Body of pancreas (tissue), 4 donors: ENCODE measurements at places on chromosomes 16 and 17.

DNA sequence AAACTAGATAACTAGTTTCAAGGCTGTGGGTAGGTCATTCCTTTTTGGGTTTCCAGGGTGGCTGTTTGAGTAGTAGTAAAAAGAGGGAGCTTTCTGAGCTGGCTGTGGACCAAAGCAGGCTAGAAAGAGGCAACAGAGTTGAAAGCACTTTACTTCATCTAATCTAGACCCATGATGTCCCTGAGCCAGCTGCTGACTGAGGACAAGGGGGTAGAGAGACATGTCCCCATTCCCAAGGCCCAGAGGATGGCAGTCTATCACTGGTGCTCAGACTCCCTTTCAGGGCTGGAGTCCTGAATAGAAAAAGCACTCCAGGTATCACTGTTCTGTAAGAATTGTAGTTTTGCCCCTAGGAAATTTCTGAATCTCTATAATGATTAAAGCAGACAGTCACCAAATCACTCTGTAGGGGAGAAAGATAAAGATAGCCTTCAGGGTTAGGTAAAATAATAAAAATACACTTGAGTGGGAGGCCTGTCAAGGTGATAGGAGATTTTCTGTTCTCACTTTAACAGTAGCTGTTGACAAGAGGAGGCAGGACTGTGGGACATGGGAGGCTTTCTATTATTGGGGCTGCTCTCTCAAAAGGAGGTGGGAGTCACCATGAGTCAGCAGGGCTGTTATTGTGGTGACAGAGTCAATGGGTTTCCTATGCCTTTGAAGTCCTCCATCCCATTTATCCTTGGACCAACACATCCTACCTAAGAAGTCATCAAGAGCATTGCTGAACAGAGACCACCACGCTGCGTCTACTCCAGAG lies 190.2 kb upstream of the MPHOSPH6 start:
- no peak for DNase-seq

DNA sequence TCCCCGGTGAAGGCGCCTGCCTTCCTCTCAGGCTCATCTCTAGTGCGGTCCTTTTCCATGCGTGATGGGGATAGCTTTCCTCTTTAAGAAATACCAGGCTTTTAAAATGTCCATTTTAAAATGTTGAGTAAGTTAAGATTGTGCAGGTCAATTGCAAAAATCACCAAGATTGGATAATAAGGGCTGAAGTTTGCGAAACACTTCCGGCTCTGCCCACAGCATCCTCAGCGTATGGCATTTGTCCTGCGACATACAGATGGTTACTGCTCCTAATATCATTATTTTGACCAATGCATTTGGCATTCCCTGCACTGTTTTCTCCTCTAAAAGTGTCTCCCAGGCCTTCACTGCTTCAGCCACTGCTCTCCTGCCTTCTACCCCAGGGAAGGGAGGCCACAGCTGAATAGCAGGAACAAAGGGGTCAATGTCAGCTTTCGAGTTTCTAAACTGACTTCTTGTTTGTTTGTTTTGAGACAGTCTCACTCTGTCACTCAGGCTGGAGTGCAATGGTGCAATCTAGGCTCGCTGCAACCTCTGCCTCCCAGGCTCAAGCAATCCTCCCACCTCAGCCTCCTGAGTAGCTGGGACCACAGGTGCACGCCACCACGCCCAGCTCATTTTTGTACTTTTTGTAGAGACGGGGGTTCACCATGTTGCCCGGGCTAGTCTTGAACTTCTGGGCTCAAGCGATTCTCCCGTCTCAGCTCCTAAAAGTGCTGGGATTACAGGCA lies 91.9 kb downstream of the CRISPLD2 start:
- DNase-seq = no peak

DNA sequence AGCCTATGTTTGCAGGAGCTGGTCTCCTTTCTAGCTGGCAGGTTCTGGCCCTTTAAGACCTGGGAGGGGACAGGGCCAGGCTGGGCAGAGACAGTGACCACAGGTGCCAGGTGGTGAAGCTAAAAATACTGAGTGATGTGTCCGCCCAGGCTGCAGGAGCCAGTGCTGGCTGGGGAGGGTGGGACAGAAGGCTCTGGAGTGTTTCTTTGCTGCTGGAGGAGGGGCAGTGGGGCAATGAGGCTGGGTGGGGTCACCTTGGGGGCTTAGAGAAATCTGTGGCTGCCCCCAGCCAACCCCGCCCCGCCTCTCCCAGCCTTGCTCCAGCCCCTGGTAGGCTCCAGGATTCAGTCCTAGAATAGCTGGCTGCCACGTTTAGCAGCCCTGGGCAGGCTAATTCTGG lies 30.4 kb upstream of the SBK1 start:
- DNase-seq = peak; percentile 15

GRCh38 chr17:81221842-81222619 lies 734 bp downstream of the CEP131 start:
- no peak for DNase-seq

DNA sequence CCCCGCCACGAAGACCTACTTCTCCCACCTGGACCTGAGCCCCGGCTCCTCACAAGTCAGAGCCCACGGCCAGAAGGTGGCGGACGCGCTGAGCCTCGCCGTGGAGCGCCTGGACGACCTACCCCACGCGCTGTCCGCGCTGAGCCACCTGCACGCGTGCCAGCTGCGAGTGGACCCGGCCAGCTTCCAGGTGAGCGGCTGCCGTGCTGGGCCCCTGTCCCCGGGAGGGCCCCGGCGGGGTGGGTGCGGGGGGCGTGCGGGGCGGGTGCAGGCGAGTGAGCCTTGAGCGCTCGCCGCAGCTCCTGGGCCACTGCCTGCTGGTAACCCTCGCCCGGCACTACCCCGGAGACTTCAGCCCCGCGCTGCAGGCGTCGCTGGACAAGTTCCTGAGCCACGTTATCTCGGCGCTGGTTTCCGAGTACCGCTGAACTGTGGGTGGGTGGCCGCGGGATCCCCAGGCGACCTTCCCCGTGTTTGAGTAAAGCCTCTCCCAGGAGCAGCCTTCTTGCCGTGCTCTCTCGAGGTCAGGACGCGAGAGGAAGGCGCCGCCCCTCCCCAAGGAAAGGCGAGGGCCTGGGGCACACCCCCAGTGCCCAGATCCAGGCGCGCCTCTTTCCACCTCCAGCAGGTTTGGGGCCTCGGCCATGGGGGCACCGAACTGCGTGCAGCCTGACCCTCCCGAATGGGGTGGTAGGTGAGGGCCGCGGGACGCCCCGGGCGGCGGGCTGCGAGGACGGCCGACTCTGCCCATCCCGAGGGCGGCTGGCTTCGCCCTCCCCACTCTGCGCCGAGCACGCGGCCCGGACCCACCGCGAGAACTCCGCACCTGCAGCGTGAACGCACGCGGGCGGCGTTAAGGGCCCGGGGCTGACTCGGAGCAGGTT lies 664 bp downstream of the HBQ1 start:
- peak; percentile 79 for DNase-seq

GRCh38 chr16:69523566-69524305 lies 42.0 kb upstream of the NFAT5 start:
- DNase-seq = no peak

GRCh38 chr16:87486282-87486681 lies 6.5 kb downstream of the ZCCHC14 start:
- no peak for DNase-seq

DNA sequence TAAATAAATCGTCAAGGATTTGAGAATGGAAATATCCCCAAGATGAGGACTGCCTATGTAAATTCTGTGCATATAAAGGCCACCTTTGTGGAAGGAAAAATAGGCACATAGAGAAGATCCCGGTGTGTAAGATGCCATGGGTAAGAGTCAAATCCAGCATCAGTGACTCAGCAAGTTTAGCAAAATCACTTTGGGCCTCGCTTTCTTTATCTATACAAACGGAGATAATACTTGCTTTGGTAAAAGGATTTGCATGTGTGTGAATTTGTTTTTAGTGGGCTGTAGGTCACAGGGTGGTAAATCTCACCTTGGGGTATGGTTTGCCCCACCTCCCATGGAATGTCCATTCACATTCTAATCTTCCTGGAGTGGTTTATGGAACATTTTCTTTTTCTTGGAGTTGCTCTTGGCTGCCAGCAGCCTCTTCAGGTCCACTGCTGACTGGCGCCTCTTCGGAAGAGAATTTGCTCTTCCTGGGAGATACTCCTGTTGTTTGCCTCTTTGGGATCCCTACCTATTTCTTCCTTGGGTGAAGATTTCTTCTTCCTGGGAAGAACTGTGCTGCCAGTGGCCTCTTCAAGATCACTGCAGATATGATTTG lies 587.6 kb downstream of the CDH11 start:
- DNase-seq = no peak

- DNase-seq = no peak
Observed at GRCh38 chr17:65181237-65182061, 44.3 kb downstream of the RGS9 start.

DNA sequence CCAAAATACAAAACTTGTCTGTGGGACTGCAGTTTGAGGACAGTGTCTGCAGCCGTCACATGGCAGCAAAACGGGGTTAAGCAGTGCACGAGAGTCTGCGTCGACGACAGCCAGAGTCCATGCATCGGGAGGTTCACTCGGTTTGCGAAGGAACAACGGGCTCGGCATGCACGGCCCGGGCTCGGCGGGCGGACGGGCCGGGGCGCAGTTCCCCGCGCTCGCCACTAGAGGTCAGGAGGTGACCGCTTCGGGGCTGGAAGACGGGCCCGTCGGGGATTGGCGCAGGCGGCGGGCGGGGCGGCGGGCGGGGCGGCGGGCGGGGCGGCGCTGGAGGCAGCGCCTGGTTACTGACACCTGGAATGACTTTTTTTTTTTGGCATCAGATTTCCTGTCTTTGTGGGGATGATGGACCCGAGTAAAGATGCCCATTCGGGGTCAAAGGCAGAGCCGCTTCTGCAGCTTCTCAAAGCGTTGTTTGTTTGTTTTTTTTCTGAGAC lies 6.5 kb downstream of the SCGB1C2 start:
- peak; percentile 90 for DNase-seq

- DNase-seq = peak; percentile 35
Observed at GRCh38 chr17:62995377-62995885, 29.4 kb downstream of the TANC2 start.

DNA sequence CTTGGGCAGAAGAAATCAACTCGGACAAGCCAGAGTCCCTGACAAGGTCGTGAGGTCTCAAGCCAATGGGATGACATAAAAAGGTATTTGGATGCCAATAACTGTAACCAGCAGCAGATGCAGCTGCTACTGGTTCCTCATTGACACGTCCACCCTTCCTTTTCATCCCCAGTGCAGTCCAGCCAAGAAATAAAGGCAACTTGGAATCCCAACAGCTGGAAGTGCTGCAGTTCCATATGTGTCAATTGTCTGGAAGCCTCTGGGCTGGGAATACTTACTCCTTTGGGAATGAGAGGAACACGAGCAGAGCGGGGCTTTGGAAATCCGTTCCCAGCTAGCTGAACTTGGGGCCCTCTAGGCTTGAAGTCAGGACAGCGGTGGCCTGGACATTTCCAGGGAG lies 360.4 kb upstream of the ZFHX3 start:
- no peak for DNase-seq

DNA sequence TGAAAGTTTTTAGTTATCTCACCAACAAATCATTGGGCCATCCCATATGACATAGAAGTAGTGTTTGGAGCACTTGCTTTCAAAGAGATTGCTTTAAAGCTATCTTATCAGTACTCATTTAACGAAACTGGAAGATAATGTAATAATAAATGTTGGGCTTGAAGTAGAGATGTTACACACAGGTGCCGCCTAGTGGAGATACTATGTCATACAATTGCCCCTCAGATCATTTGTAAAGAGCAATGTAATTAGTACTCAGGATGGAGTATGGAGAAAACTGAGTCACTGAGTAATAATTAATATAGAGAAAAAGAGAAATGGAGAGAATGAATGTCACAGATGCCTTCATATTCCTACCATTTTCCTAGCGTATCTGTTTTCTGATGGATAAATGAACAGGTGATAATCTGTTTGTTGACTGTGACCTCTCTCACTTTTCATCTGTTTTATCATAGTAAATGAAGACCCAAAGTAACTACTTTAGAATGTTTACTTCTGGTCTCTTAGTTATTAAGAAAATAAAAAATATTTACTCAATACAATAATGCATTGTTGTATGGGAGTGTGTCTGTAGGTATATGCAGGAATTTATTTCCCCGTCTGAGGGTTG lies 80.4 kb downstream of the EFCAB5 start:
- peak; percentile 20 for DNase-seq

DNA sequence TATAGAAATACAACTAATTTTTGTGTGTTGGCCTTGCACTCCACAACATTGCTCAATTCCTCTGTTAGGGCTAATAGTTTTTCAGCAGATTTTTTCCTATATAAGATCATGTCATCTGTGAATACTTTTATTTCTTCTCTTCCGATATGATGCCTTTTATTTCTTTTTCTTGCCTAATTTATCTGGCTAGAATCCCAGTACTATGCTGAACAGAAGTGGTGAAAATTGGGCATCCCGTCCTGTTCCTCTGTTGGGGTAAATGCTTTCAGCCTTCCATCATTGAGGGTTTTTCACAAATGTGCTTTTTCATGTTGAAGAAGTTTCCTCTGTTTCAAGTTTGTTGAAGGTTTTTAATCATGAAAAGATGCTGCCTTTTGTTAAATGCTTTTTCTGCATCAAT lies 22.7 kb upstream of the TNFRSF13B start:
- DNase-seq = no peak

- no peak for DNase-seq
Observed at GRCh38 chr17:3590231-3590630, 19.0 kb downstream of the TRPV1 start.

GRCh38 chr16:4612977-4613635 lies 1.6 kb downstream of the UBALD1 start:
- DNase-seq = no peak

DNA sequence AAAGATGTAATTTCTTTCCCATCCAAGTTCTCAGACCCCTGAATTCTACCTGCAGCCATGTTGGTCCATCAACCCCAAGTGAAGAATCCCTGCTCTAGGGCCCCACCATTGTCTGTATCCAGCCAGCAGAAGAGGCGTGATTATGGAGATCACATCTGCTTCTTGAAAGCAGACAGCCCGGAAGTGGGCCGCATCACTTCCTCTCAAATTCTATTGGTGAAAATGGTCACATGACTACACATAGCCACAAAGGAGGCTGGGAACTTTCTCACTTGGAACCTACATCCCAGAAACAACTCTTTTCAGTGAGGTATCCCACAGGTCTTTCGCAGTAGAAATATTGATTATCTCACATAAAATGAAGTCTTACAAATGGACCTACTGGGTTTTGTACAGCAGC lies 40.1 kb downstream of the IL4R start:
- no peak for DNase-seq

DNA sequence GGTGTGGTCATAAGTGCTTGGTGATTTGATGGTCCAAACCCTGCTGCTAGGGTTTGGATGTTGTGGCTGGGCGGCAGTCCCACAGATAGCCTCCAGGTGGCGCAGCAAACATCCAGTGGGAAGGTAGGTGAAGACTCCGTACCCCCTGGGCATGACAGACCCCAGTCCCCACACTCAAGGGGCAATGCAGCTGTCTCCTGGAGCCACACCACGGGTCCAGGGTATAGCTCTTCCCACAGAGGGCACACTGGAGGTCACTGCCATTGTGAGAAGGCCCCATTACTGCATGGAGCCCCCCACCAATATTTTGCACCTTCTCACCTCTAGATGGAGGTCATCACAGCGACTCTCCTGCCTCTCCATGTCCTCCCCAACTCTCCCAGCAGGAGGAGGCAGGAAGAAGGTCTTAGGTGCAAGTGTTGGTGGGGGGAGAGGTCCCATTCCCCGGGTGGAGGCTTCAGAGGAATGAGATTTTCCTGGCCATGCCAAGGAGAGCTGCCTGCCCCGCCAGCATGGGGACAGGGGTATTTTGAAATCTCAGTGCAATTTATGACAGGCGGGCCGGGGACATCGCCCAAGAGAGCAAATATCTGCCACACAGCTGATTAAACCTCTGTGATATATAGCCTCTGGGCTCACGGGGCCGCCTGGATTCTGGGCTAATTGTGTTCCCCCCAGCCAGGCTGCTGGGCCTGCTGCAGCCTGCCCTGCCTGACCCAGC lies 17.1 kb upstream of the C17orf113 start:
- DNase-seq = peak; percentile 75
